ENCODE measurements at places on chromosomes 5 and 9. TPM values are rescaled to one million over a fixed set of nuclear protein-coding genes. Genes with fewer than 3 reads are reported as not detected.

The KCNN2 gene
- not detected for total RNA-seq

The CCNH gene
- 57.6 TPM for total RNA-seq

The HIGD2A gene
- total RNA-seq: 143 TPM

The PCDHB16 gene
- total RNA-seq: not detected

The IL13 gene
- total RNA-seq: 2.8 TPM

The ARHGEF39 gene
- 13.5 TPM for total RNA-seq

The CYLC2 gene
- not detected for total RNA-seq

The MYORG gene
- total RNA-seq: 2.8 TPM

The CDC20B gene
- total RNA-seq: 0.12 TPM

The C6 gene
- not detected for total RNA-seq

The PCDHAC1 gene
- not detected for total RNA-seq
